ENCODE measurements at places on chromosomes 16 and 17.

GRCh38 chr17:44361292-44362260, 2.1 kb downstream of the FAM171A2 start:
- no peak for DNase-seq

- no peak for DNase-seq
Observed at GRCh38 chr17:65371702-65372101, 189.7 kb downstream of the AXIN2 start.

DNA sequence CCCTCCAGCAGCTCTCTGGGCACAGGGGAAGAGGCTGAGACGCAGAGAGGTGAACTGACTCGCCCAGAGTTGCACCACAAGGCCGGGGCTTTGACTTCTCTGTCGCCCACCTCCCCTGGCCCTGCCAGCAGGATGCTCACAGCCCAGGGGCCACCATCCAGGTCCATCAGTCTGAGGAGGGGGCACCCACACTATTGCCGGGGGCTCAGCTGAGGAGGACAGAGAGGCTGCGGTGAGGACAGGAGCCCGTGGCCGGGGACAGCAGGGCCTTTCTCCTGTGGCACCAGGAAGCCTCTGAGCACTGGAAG, 32.6 kb downstream of the KDM8 start:
- DNase-seq = no peak

DNA sequence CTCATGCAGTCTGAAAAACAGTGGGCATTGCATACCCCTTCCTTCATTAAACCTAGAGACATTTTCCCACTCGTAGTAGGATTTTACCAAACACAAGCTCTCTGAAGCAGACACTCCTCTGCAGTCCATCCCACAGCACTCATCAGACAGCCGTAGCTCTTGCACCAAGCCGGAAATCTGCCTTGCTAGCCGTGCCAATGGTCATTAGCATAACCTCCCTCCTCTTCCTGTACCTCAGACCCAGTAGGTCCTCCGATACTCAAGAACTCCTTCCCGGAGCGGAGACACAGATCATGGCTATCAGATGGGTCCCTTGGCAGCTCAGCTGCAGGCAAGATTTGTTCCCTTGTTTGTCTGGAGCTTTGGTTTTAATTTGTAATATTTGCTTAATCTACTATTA, 483.1 kb upstream of the PSMD7 start:
- DNase-seq = no peak

DNA sequence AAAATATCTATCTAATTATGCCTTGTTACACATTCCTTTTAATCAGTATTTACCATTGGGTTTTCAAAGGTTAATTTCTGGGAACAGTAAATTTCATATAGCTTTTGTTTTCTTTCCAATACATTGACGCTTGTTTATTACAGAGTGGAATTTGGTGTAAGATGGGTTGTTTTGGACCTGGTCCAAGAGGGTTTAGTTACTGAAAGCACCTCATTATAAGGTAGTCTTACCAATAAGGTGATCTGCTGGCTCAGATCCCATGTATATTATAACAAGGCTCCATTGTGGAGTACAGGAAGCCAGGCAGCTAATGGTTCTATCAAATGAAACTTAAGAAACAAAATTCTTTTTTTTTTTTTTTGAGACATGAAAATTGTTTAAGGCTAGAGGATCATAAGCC, 87.3 kb upstream of the NACA2 start:
- no peak for DNase-seq

- no peak for DNase-seq
Observed at GRCh38 chr16:29736764-29737163, 9.0 kb downstream of the C16orf54 start.

- DNase-seq = no peak
Observed at GRCh38 chr17:15250135-15250860, 14.8 kb downstream of the PMP22 start.

GRCh38 chr17:57518587-57519581, 226.2 kb downstream of the CCDC182 start:
- no peak for DNase-seq

- DNase-seq = no peak
Observed at GRCh38 chr17:40028595-40028994, 13.4 kb downstream of the CSF3 start.

GRCh38 chr16:22932032-22932771, 118.2 kb downstream of the HS3ST2 start:
- DNase-seq = no peak

- no peak for DNase-seq
Observed at GRCh38 chr17:46977750-46978488, 1.1 kb downstream of the RPRML start.

DNA sequence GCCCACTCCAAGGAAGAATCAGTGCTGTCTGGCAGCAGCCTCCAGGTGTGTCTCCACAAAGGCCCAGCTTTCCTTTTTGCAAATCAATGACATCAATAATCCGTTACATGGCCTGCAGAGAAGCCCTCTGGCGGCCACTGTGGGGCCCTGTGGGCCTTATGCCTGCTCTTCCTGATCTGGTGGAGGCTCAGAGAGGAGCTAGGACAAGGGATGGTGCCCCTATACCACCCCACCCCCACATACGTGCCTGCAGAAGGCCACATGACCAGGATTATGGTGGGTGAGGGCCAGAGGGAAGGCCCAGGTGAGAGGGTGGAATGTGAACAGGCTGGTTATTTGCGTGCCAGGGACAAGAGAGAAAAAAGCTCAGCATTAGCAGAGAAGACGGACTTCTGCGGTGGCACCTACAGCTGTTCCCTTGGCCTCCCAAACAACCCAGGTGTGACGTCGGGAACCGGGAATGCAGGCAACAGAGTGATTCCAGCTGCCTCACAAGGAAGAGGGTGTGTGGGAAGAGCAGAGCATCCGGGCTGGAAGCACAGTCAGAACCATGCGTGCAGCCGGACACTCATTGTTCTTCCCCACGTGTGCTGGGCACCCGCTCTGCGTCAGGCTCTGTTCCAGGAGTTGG, 22.5 kb downstream of the EIF4A3 start:
- DNase-seq = peak; percentile 23

GRCh38 chr17:70976447-70976846, 807.1 kb downstream of the KCNJ2 start:
- no peak for DNase-seq

DNA sequence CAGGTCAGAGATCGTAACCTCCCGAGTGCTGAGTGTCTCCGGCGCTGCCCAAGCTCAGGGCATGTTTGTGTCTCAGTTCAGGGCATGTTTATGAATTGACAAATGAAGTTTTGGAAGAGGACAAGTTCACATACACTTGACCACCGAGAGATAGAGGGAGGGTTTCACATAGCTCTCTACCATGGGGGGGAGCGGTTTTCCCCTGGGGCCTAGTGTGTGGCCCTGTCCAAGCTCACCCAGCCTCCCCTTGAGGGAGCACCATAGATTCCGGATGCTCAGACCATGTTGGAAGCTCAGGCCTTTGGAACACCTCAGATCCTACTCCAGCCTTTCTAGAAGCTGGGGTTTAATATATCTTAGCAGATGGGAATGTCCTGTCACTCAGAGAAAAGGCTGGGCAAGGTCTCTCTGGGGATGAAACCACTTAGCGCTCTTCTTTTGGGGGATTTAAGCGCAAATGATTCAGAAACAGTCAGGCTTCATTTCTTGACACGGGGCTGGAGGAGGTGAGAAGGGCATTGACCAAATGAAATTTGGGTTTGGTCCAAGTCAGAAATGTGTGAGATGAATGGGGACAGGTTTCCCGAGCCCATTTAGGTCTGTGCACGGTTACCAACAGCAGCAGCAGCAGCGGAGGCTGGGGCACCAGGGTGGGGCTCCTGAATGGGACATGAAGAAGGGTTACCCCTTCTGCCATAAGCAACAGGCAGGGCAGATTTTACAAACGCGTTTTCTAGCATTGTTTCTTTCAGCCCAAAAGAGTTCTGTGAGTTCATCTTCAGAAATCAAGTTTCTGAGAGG, 96.6 kb downstream of the METRNL start:
- DNase-seq = no peak
